T-helper 22 cell (primary cell): ENCODE measurements at places on chromosomes 6 and 20.

DNA sequence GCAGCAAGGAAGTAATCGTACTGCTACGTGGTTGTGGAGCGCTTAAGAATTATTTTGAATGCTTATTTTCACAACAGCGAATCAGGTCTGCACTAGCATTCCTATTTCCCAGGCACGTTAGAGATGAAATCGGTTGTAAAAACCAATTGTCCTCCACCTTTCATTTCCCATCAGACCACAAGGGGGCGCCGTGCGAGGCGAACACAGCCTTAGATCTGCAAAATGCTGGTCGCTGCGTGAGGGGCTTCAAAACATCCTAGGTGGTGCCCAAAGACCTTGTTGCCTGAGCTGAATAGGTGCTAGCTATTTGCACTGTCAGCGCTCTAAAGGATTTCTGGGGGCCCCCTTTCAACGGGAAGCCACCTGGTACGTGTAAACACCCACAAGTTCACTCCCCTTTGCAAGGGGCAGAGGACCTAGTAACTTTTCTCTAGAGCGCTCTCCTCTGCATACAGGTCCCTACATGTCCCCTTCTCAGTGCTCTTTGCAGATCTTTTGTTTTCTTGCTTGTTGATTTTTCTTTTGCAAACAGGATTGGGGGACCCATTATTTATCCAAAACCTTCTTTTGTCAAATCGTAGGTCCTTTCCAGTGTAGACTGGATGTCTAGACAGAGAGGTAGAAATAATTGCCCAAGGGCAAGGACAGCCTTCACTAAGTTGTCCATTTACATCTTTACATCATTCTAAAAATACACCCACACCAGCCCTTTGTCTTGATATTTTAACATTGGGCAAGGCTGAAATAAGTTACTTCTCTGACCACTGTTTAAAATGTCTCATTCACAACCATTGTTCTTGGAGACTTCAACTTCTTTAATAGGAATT lies 59.8 kb downstream of the NEDD9 start:
- peak; percentile 39 for DNase-seq

GRCh38 chr6:158410784-158411183 lies 98.5 kb downstream of the TULP4 start:
- no peak for DNase-seq

GRCh38 chr20:53321596-53321995 lies 272.0 kb downstream of the ZNF217 start:
- no peak for DNase-seq

DNA sequence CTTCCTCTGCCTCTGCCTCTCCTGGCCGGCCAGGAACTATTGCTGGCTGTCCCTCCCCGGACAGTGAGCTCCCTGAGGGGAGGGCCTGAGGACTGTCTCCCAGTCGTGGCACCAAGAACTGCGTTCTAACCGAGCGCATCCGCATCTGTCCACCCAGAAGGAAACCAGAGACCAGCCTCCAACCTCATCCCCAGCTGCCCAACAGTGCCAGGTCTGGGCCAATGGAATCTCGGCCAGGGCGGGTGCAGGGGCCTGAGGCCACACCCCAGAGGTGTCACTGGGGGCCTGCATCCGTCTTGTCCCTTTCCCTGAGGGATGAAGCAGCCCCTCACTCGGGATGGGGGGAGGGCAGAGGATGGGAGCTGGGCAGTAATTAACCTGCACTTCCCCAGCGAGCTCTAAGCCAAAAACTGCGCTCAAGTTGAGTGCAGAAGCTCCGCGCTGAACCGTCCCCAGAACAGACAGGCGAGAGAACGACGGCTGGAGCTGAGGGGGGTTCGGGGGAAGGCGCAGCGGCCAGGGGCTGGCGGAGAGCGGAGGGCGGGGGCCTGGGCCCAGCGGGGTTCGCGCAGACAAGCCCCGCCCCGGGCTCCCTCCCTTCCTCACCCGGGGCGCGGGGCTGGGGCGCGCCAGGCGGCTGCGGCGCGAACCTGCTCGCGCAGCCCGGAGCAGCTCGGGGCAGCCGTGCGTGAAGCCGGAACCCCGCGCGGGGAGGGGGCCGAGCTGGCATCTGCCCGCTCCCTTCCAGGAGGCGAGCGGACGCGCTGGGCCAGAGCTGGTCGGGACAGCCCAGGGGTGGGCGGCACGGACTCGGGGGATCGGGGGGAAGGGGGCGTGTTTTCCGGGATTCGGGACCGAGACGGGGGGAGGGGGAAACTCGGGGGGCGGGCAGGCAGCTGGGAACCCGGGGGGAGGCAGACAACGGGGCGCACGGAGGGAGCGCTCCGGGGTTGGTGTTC lies 1.4 kb downstream of the TFEB start:
- DNase-seq: peak; percentile 63

- DNase-seq: no peak
Observed at GRCh38 chr20:15220009-15220656, 882.7 kb upstream of the FLRT3 start.

- no peak for DNase-seq
Observed at GRCh38 chr6:133241901-133242636, 912 bp downstream of the EYA4 start.

GRCh38 chr6:109512271-109512817 lies 29.3 kb upstream of the ZBTB24 start:
- DNase-seq: no peak

DNA sequence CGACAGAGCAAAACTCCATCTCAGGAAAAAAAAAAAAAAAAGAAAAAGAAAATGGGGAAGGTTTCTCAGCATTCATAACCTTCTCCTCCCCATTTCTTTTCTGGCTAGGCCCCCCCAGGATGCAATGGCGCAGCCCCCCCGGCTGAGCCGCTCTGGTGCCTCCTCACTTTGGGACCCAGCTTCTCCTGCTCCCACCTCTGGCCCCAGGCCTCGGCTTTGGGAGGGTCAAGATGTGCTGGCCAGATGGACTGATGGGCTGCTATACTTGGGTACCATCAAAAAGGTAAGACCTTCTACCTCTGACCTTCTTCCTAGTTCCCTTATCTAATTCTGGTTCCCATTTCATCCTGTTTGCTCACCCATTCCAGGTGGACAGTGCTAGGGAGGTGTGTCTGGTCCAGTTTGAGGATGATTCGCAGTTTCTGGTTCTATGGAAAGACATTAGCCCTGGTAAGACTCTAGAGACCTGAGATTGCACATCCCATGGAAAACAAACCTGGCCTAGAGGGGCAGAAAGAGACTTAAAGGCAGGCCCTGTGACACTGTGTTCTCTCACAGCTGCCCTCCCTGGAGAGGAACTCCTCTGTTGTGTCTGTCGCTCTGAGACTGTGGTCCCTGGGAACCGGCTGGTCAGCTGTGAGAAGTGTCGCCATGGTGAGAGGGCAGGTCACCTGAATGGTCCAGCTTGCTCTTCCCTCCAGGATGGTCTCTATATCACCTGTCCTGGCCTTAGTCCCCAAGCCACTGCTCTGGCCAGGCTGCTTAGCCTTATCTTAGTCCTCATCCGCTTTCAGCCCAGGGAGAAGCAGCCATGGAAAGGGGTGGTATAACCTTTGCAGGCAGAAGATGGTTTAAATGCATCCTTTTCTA lies 1.6 kb downstream of the PHF1 start:
- no peak for DNase-seq

GRCh38 chr6:114559419-114559818 lies 216.6 kb upstream of the HS3ST5 start:
- DNase-seq: no peak

DNA sequence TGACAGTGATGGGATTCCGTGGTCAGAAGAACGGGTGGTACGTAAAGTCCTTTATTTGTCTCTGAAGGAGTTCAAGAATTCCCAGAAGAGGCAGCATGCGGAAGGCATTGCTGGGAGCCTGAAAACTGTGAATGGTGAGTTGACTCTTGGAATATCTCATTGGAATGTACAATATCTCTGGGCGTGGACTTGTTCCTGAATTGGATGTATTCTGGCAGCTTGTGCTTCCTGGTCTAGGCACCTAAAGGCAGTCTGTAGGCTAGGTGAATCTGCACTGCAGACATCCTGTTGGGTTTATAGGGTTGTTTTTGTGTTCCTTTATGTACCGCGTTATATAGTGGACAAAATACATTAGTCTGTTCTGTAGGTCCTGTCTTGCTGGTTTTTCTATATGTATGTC lies 128.2 kb downstream of the JARID2 start:
- DNase-seq: no peak

GRCh38 chr20:10047427-10047826 lies 12.6 kb downstream of the ANKEF1 start:
- DNase-seq: no peak

DNA sequence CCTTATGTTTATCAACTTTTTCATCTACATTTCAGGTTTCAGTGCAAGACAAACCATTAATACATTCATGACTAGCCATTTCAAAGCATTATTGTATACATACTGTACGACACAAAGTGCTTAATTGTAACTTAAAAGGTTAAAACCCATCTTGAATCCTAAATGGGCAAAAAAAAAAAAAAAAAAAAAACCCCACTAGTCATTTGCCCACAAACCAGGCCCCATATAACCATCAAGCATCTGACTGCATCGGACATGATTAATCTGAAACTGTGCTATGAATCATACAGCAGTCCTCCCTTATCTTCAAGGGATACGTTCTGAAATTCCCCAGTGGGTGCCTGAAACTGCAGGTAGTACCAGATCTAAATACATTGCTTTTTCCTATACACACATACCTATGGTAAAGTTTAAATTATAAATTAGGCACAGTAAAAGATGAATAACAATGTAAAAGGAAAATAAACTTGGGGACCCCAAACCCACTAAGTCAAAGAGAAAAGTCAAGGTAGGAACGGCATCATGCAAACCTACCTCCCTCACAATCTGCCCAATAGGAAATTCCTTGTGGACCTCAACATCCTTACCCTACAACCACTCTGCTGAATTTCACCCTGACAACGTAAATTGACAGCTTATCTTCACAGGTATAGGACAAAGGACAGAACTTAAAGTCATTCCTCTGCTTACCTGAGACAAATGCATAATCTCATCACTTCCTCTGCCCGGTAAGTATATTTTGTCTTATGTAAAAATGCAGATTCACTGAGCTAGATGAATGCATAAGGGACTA lies 14.3 kb downstream of the B4GALT5 start:
- peak; percentile 10 for DNase-seq

- DNase-seq: no peak
Observed at GRCh38 chr20:40630099-40630498, 58.9 kb downstream of the MAFB start.

DNA sequence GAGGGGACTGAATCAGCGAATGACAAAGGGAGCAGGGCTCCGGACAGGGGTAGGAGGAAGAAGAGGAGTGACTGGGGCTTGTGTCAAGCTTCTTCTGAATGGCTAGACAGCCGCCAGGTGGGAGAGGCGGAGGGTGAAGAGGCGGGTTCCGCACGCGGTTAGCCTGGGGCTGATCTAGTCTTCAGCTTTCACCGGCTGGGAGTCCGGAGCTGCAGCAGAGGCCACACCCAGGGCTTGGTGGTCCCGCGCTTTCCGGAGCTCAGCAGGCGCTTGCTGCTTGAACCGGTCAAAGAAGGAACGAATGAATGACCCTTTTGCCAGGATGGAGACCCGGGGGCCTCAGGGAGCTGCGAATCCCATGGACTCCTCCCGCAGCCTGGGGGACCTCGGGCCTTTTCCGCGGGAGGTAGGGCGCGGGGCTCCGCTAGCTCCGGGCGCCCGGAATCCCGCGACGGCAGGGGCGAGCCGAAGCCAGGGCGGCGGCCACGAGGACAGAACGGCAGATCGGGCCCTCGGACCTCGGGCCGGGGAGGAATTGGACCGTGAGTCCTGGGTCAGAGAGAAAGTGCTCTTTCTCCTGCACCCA lies at the start of gene C6orf141:
Gene C6orf141, plus strand, starts transcription at position 177 of the 586 bp plus-strand sequence. Its CDS starts 125 bp downstream, at position 302.
- DNase-seq: no peak

GRCh38 chr6:35681298-35681697 lies 7.4 kb downstream of the FKBP5 start:
- DNase-seq: no peak

DNA sequence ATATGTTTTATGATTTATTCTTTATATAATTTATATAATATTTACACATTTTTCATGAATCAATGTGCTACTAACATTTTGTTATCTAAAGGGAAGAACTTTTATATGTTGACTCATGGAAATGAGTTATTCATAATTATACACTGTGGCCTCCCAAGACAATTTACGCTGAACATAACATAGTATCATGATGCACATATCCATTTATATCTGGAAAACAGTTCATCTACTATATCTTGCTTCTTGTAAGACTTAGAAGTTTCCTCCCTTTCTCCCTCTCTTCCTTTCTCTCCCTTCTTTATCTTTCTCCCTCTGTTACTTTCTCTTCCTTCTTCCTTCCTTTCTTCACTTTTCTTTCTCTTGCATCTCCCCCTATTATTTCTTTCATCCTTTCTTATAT lies 1.1 kb upstream of the EYS start:
- no peak for DNase-seq

DNA sequence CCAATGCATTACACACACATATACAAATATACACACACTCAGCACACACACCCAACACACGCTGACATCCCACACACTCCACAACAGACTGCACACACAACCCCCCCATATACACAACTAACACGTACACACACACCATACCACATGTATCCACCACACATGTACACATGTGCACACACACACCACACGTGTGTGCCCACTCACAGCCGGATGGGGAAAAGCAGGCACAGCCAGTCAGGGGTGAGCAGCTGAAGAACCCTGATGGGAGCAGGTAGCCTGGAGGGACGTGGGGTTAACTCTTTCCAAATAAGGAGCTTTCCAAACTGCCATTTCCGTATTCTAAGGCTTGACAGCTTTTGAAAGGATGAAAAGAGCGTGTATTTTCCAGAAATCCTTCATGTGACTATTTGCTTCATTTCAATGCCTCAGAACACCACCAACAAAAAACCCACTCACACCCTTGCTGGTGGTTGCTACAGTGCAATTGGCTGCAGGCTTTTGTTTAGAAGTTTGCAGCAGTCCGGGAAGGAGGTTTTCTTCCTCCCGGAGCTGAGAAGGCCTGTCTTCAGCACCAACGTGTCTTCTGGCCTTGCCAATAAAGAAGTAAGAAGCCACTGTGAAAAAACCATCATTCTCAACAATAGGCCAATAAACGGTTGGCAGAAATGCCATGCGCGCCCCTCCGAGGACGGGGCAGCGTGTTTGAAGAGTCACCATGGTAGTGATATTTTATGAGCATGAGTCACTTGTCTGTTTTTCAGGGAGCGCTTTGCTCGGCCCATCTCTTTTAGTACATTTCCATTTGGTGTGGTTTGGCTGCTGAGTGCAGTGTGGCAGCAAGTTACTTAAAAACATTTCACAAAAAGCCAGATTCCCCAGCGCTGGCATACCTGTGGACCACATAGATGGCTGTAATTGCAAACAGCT lies 131.3 kb upstream of the GMDS start:
- no peak for DNase-seq

DNA sequence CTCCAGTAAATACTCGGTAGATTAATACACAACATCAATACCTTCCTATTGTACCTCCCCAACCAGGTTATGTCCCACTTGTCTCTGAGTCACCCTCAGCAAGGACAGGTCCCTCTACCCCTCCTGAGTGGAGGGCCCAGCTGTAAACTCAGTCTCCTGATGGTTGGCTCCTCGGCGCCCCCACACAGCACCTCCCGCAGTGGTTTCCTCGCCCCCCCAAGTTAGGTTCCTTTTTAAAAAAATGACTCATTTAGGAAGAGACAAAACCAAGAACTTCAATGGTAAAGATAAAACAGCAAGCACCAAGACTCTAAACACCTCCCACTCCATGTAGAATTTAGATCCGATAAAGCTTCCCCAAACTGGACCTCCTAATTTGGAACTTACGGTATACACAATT lies 83.5 kb downstream of the TRERF1 start:
- peak; percentile 61 for DNase-seq
